ENCODE measurements at places on chromosomes 11 and 22.

DNA sequence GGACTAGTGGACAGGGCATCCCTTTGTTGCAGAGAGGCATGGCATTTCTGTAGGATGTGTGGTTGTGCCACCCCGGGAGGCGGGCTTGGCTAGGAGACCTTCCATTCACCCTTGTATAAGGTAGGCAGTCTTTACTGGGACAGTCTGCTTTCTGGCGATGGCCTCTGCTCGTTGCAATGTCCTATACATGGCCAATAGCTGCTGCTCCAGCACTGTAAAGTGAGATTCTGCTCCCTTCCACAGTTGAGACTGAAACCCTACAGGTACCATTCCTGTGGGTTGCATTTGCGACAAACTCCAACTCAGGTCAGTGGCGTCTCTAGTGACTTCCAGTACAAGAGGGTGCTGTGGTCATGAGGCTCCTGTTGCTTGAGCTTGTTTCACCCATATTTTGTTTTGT lies 20.4 kb upstream of the APOL3 start:
- DNase-seq: no peak

DNA sequence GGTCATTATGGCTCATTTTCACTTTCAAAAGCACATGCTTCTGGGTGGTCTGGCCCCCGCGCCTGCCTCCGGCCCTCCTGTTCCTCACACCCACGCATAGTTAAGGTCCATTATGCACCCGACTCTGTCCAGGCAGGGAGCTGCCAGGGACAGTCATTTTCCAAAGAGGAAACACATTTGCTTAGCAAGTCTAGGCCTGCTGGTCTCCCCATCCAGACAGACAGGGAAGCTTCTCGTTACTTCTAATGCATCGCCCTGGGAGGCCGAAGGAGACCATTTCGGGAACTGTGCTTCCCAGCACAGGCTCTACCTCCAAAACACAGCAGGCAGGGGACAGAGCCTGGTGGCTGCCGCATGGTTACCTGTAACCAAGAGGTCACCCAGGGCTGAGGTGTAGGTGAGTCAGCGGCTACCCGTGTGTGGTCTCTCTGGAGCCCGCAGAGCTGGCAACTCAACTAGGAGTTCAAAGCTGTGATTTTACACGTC lies 87.1 kb upstream of the SHANK2 start:
- DNase-seq: no peak

DNA sequence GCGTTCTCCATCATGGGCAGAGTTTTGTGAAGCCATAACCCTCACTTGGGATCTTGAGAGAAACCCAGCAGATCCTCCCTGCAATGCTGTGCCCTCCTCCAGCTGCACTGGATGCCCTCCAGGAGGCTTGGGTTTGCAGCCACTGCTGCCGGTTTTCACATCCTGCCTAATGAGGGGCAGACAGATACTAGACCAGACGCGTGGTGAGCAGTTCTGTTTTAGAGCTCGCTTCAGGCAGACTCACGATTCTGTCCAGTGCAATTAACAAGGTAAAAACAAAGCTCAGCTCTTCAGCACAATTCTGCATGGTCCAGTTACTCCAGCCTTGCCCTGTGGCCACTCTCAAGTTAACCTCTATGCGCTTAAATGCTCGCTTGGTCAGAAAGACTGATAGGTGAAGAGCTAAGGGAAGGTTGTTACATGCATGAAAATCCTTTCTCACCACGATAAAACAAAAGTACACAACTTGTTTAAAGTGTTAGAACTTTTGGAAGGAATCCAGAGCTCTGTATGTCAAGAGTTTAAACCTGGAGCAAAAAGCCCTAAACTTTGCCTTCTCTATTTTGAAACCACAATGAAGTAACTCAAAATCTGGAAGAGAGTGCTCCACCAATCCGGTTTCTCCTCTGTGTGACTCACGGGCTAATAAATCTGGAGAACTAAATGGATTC lies 292.3 kb upstream of the FAT3 start:
- DNase-seq: no peak

- no peak for DNase-seq
These were observed 166.2 kb downstream of the OPCML start for GRCh38 chr11:133366147-133366546.

DNA sequence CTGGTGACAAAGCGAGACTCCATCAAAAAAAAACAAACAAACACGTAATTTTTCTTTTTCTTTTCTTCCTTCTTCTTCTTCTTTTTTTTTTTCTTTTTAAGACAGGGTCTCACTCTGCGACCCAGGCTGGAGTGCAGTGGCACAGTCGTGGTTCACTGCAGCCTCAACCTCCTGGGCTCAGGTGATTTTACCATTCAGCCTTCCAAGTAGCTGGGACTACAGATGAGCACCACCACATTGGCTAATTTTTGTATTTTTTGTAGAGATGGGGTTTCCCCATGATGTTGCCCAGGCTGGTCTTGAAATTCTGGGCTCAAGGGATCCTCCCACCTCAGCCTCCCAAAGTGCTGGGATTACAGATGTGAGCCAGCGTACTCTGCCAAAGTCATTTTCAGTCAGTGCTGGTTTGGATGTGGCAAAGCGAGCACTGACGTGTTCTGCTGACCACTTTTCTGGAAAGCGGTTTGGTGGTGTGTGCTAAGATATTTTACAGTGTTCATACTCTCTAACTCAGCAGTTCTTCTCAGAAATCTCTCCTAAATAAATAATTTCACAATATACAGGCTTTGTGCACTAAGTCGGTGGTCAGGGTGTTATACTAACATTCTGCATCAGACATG lies 10.7 kb downstream of the FAM118A start:
- no peak for DNase-seq

GRCh38 chr11:66414120-66414934 lies 6.5 kb upstream of the NPAS4 start:
- DNase-seq: no peak

DNA sequence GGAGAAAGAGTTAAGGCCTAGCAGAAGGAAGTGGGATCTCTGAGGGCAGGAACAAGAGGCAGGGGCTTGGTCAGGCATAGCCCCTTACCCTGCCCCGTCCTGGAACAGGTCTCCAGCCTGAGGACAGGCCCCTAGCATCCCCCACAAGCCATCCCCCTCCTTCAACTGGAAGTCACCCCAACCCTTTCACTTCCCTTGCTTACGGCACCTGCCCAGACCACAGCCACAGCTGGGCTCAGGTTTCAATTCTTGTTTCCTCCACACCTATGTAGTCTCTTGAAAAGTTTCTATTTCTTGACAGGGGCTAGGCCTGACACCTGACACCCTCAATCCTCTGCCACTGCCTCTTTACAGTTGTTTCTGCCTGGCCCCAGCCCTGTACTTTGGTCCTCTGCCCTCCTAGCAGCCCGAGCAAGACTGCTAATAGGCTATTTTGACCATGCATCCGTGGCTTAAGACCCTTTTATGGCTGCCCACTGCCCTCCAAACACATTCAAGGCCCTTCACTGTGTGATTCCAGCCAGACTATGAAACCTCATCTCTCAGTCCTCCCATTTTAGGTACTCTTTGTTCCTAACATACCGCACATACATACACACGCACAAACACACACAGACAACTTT lies 10.9 kb upstream of the FCHSD2 start:
- no peak for DNase-seq

DNA sequence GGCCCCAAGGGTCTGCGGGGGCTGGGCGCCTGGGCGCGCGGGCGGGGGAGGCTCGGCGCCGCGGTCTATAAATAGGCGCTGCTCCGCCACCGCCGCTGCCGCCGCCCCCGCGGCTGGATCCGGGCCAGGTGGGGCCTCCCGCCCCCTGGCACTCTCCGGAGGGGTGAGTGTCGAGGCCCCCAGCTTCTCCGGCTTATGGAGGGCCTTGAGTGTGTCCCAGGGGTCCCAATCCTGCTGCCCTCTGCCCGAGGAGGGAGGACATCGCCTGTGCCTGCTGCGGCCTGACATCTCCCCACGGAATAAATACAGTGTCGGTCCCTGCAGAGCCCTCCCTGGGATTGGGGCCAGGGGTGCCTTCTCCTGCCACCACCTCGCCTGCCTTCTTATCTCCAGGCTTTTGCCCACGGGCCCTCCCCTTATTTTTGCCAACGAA lies 4.3 kb upstream of the GP1BB start:
- DNase-seq: no peak

DNA sequence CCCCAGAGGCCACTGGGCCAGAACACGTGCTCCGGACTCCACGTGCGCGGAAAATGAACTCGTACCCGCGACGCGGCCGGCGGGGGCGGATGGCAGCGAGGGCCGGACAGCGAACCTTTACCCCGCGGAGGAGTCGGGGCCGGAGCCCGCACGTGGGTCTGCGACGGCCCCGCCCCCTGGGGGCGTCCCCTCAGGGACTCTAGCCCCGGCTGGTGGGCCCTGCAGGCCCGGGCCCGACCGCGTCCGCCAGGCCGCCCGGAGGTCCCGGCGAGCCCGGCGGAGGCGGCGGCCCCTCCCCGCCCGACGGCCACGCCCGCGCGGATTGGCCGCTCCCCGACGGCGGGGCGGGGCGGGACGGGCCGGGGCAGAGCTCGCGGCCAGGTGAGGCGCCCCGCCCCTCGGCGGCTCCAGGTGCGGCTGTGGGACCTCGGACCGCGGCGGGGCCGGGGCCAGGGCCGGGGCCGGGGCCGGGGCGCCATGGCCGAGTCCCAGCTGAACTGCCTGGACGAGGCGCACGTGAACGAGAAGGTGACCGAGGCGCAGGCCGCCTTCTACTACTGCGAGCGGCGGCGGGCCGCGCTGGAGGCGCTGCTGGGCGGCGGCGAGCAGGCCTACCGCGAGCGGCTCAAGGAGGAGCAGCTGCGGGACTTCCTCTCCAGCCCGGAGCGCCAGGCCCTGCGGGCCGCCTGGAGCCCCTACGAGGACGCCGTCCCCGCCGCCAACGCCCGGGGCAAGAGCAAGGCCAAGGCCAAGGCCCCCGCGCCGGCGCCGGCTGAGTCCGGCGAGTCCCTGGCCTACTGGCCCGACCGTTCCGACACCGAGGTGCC lies at the start of gene FAM83F:
TSS of gene FAM83F (plus strand) at position 389 of the 827 bp plus-strand sequence. CDS start at position 478, 89 bp downstream.
- DNase-seq: peak; percentile 7

GRCh38 chr11:106456647-106457046 lies 379.2 kb downstream of the AASDHPPT start:
- no peak for DNase-seq

DNA sequence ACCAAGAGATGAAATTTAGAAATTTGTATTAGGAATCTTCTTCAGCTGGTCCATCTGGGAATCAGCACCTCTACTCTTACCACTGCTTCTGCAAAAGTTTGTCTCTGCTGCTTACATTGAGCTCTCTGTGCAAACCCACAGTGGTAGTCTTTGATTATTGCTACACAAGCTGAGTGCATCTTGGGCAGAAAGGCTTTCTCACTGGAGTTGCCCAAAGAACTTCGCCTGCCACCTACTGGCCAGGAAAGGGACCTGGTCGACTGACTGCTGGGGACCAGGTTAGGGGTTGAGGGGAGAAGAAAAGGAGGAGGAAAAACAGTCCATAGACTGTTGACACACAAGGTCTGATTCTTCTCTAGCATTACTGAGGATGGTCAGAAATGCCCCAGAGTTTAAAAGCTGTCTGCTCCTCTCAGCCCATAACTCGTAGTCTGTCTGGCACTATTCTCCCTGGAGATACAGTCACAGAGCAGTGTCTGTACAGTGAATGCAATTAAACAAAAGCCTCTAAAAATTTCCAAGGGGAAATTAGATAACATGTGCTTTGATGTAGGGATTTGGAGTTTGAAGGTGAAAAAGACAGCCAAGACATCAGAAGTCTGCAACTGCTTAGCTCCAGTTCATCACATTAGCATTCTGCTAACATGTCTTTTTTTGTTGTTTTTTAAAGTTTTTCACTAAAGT lies 215.0 kb upstream of the CTSC start:
- DNase-seq: peak; percentile 62

DNA sequence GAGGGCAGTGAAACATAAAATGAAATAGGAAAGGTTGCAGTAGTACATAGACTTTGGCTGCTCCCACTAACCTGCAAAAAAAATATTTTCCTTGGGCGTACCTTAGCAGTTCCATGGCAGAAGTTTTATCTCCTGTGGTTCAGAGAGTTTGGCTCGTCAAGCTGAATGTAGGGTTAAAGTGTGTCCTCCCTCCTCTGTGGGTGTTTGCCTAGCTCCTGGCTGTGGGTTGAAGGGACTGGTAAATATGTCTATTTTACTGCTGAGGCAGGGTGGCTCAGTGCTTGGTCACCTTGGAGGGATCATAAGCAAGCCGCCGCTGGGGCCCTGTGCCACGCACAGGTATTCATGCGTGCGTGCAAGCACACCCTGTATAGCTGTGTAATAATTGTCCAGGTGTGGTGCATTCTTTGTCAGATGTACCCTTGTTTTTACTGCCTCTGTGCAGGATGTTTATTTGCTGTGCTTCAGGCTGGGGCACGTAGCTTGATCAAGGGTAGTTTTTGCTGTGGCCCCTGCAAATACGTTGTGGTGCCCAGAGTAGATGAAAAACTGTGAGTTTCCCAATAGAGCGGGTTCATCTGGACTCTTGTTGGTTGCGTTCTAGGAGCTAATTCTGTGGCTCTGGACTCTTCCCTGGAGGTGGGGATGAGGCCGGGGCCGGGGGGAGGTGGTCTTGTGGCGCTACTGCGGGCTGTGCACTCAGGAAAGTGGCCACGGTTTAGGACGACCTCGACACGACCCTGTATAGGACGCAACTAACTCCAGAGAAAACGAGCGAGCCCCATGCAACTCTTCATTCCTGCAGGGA lies 732 bp upstream of the SORL1 start:
- no peak for DNase-seq

DNA sequence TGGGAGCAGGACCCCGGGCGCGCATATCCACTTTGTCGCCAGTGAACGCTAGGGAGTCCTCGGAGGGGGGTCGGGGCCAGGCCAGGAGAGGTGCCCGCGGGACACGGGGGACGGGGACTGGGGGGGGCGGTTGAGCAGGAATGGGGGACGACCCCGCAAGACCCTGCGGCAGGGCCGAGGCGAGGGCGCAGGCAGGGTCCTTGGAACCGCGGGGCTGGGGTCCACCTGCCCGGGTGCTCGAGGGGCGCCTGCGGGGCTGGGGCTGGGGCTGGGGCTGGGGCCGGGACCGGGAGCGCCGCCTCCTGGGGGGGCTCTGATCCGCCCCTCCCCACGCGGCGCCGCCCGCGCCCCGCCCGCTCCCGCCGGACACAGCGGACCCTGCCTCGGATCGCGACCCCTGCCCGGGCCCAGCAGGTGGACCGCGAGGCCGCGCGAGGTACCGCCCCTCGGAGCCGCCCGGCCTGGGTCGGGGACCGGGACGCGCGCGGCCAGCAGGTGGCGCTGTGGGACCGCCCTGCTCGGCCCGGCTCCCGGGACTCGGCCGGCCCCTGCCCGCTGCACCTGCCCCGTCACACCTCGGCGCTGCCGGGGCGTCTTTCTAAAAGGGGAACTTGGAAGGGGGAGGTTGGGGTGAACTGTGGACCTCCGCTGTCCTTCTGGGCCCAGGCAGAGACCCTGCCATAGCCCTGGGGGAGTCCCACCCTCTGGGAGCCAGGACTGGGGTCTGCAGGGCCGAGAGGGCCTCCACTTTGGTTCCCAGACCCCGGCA lies 11.0 kb downstream of the CRELD2 start:
- peak; percentile 69 for DNase-seq

- DNase-seq: no peak
These were observed 114.6 kb upstream of the THY1 start for GRCh38 chr11:119537306-119538253.

GRCh38 chr11:62974848-62975522 lies 9.8 kb downstream of the SLC22A6 start:
- DNase-seq: no peak

- DNase-seq: no peak
These were observed 54.2 kb downstream of the DENND5A start for GRCh38 chr11:9210922-9211320.
